ENCODE measurements at places on chromosomes 6 and 20.

- DNase-seq = no peak
These were observed 2.8 kb upstream of the DIDO1 start for GRCh38 chr20:62929051-62929538.

- DNase-seq = no peak
These were observed 32.3 kb upstream of the TAGAP start for GRCh38 chr6:159077123-159077522.

GRCh38 chr6:107780226-107780625, 43.9 kb downstream of the SCML4 start:
- DNase-seq = no peak

DNA sequence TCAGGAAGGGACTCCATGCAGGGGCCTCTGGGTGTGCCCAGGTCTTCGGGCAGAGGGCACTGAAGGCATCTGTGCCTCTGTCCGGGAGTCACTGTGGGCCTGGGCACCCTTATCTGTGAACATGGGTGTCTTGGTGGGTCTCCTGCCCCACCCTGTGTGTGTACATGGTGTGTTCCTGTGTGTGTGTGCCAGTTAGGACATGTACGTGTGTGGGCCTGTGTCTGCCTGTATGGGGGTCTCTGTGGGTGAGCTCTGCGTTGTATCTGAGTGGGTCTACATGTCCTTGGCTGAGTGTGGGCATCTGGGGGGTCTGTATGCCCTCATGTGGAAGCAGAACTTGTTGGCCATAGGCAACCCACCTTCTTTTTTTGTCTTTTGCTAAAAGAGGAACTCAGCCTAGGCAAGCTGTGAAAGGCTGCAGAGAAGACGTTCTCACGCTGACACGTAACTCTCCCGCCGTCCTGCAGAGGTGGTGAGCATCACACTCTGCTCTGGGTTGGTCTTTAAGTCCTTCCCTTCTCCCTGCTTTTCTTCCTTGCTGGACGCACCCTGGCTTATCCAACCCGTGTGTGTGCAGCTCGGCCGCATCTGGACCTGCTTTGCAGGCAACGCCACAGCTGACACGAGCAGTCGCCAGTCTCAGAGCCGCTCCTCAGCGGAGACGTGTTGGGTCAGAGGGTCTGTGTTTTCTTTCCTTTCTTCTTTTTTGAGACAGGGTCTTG, 532 bp upstream of the NPBWR2 start:
- no peak for DNase-seq

- no peak for DNase-seq
These were observed 7.2 kb downstream of the C20orf202 start for GRCh38 chr20:1210501-1210900.

- DNase-seq = no peak
These were observed 11.2 kb downstream of the TFEB start for GRCh38 chr6:41724228-41724580.

DNA sequence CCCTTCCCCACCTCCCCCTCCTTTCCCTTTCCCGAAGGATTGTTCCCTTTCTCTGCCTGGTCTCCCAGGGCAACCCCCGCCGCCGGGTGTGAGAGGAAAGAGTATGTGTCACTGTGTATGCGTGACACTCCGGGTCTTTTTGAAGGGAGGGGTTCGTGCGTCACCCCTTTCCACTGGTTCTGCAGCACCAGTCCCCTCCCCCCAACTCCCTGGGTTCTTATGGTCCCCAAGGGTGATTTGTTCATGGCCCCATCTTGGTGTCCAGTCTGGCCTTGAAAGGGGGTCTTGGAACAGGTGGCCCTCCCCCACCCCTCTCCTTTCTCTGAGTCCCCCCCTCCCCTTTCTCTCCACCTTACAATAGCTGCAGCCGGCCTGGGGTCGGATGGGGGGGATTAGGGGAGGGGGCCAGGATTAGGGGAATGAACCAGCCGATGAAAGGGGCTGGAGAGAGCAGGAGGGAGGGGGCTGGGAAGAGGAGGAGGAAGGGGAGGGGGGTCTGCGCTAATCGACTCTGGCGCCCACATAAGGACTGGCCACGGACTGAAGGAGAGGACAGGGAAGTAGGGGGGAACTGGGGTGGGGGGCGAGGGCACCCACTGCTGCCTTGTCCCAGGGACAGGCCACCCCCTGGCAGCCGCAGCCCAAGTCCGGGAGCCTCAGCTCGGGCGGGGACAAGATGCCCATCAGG, 1.3 kb upstream of the RING1 start:
- DNase-seq = no peak

GRCh38 chr6:115396112-115396906, 664.4 kb downstream of the FRK start:
- no peak for DNase-seq

DNA sequence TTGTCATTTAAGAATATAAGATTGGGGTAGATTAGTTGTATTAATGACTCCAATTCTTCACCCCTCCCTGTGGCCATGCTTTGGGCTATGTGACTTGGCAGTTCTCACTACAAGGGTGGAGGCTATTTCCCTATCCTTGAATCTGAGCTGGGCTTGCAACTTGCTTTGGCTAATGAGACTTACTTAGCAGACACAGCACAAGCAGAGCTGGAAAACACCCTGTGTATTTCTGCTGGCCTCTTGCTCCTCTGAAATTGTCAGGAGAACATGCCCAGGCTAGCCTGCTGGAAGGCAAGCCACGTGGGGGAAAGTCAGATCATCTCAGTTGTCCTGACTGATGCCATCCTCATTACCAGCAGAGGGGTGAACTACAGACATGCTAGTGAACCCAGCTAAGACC, 126.5 kb upstream of the HDGFL1 start:
- no peak for DNase-seq

GRCh38 chr6:138588805-138589434, 89.6 kb upstream of the NHSL1 start:
- peak; percentile 59 for DNase-seq

Data from DMS 273 treated with DMSO at 0.1 percent for 48 hours (cell line).